DMS153 (cell line): ENCODE measurements at places on chromosomes 3 and 15.
A peak's percentile ranks its signal among the peaks of the same experiment; 100 is the strongest.

DNA sequence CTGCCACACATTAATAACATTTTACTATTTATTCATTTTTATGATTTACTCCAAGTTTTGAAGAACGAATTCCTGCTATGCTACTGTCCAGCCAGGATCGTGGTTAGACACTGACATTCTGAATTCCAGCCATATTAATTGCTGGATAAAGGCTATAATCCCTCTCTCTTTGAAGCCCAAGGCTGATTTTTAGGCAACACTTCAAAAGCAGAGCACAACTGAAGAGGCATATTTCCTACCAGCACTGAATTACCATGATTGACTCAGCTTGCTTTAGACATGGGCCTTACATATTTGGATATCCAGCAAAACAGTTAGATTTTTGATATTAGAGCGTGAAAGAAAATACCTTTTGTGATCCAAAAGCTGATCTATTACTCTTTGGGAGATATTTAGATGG, 205.0 kb downstream of the ZIC1 start:
- no peak for DNase-seq

- peak; percentile 8 for DNase-seq
Measured at GRCh38 chr15:94844538-94845389, 613.4 kb downstream of the MCTP2 start.

GRCh38 chr3:16604433-16604832, 790 bp downstream of the DAZL start:
- DNase-seq = no peak

DNA sequence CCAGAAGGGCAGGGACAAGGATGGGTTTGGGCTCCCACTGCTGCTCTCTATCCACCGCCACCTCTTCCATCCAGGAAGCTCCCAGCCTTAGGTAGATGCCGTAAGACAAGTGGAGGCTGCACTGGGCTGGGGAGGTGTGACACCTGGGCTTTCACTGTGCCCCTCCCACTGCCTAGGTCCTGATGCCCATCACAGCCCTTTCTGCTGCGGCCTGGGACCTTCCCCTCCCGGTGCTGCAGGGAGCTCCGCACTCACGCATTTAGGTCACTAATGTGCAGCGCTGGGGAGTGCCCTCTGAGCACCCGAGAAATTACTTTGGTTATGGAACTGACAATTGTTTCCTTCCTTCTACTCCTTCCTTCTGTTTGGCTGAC, 850 bp downstream of the LTF start:
- DNase-seq = no peak

DNA sequence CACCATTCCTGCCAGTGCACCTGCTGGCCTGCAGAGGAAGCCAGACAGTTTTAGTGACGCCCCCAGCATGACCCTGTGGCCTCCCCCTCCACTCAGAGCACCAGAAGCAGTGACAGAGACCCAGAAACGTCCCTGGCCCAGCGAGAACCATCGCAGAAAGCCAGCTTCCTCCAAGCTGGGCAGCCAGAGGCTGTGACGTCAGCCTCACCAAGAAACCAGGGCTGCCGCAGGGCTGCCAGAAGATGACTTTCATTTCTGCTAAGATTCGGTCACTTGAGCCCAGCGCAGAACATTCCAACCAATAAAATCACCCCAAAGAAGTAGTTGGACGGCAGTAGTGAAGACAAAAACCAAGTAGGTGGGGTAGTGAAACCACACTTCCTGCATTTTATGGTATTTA, 29.6 kb upstream of the RPL32 start:
- DNase-seq = no peak

DNA sequence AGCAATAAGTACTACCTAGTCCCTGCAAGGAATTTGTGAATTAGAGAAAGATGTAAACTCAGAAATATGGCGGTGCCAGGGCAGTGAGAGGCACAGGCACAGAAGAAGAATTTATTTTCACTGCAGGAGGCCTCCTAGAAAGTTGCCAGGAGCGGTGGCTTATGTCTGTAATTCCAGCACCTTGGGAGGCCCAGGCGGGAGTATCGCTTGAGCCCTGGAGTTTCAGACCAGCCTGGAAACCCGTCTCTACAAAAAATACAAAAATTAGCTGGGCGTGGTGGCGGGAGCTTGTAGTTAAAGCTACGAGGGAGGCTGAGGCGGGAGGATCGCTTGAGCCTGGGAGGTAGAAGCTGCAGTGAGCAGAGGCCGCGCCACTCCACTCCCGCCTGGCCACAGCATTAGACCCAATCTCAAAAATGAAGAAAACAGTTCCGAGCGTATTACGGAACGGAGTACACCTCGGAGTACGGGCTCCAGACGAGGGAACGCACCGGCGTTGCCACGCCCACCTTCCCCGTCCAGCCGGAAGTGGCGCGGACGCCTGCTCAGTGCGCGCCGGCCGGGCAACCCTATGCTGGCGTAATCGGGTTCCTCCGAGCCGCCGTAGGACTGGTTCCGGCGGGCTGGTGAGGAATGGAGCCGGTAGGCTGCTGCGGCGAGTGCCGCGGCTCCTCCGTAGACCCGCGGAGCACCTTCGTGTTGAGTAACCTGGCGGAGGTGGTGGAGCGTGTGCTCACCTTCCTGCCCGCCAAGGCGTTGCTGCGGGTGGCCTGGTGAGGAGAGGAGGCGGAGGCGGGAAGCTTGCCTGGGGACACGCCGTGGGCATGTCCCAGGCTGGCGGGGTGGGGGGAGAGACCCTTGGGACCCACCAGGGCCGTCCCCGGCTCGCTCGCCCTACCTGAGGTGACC, at the start of gene FBXO22:
FBXO22 (plus strand) TSS at position 548 of the 909 bp plus-strand sequence; CDS start at position 634, 86 bp downstream.
- peak; percentile 41 for DNase-seq

GRCh38 chr3:111616417-111617105, 21.4 kb upstream of the ZBED2 start:
- DNase-seq = no peak

GRCh38 chr3:106862067-106862466, 515.2 kb upstream of the CCDC54 start:
- no peak for DNase-seq

GRCh38 chr3:73143821-73144237, 82.4 kb downstream of the EBLN2 start:
- no peak for DNase-seq

DNA sequence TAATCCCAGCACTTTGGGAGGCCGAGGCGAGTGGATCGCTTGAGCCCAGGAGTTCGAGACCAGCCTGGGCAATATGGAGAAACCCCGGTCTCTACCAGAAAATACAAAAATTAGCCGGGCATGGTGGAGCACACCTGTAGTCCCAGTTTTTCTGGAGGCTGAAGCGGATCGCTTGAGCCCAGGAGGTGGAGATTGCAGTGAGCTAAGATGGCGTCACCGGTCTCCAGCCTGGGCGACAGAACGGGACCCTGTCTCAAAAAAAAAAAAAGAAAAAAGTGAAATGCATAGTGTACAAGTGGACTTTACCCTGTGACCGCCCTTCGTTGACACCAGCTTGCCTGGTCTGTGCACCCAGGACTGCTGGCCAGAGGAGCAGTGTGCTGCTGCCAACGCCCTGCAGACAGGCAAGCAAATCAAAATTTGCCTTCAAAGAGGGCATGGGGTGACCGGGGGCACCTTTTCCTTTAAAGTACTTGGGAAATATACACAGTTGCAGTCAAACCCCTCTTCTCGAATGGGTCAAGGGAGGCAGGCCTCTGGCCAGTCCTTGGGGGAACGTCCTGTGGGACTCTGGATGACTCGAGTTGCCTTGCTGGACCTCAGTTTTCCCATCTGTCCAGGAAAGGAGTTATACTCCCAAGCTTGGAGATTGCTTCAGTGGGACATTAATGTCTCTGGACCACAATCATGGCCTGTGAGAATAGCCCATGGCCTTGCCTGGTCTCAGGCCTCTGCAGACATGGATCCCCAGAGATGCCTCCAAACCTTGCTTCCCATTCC, 1.0 kb downstream of the XYLB start:
- DNase-seq = no peak

DNA sequence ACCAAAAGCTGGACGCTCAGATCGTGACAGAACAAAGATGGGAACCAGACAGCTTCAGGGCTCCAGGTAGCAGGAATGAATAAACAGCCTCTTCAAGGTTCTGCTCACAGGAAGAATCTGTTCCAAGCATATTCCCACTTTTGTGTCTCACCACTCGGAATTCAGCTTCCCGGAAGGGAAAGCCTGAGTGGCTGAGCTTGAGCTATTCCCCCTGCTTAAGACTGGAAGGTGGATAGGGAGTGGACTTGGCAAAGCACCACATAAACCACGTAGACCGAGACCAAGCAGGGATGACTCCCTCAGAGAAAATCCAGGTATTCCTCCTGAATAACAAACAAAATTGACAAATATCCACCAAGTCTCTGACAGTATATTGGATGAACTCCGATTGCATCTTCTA, 180.2 kb upstream of the NR2F2 start:
- DNase-seq = no peak

DNA sequence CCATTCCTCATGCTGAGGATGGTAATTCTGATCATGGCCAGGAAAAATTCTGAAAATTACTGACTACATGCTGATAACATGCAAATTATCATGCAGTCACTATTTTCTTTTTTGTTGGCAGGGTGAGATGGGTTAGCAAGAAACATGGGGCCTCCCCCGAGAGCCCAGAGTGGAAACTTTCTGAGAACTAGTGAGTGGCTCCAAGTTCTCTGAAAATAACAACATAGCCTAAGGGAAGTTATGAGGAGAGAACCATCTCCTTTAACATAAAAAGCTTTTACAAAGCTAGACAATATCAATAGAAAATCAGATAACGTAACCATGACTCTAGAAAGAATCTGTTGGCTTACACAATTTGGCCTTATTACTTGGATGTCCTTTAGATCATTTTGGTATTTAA, 254.2 kb downstream of the PLOD2 start:
- DNase-seq = no peak

DNA sequence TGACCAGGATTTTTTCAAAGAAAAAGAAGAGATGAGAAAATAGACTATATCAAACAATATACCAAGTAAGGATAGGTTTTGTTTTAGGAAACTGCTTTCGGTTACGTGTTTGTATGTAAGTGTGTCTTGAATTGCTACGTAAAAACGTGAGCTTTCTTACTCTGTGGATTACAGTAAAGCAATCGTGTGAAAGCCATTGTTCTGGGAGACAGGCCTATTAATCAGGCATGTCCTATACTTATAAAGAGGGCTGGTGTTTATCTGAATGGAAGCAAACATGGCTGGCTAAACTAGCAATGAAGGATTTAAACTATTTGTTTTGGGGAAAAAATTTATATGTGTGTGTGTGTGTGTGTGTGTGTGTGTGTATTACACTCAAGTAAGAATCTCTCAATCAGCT, 2.6 kb downstream of the EHHADH start:
- no peak for DNase-seq

GRCh38 chr15:69643971-69644370, 191.4 kb downstream of the RPLP1 start:
- DNase-seq = no peak

GRCh38 chr3:181727341-181728032, 15.8 kb downstream of the SOX2 start:
- DNase-seq = peak; percentile 19

GRCh38 chr3:177530908-177531307, 333.6 kb upstream of the TBL1XR1 start:
- DNase-seq = no peak

GRCh38 chr15:68318008-68318835, 40.7 kb downstream of the FEM1B start:
- DNase-seq = no peak

- no peak for DNase-seq
Measured at GRCh38 chr15:27867861-27868260, 231.3 kb downstream of the OCA2 start.

- DNase-seq = no peak
Measured at GRCh38 chr3:12708584-12709192, 44.8 kb upstream of the RAF1 start.

GRCh38 chr3:54131026-54131605, 8.8 kb downstream of the CACNA2D3 start:
- no peak for DNase-seq

GRCh38 chr15:64892847-64893403, 18.8 kb upstream of the ANKDD1A start:
- DNase-seq = no peak

- no peak for DNase-seq
Measured at GRCh38 chr3:13427662-13428603, 7.8 kb upstream of the NUP210 start.

- DNase-seq = peak; percentile 53
Measured at GRCh38 chr15:27426805-27427204, 455.8 kb downstream of the GABRG3 start.

GRCh38 chr15:26891448-26892181, 24.8 kb downstream of the GABRA5 start:
- peak; percentile 51 for DNase-seq

DNA sequence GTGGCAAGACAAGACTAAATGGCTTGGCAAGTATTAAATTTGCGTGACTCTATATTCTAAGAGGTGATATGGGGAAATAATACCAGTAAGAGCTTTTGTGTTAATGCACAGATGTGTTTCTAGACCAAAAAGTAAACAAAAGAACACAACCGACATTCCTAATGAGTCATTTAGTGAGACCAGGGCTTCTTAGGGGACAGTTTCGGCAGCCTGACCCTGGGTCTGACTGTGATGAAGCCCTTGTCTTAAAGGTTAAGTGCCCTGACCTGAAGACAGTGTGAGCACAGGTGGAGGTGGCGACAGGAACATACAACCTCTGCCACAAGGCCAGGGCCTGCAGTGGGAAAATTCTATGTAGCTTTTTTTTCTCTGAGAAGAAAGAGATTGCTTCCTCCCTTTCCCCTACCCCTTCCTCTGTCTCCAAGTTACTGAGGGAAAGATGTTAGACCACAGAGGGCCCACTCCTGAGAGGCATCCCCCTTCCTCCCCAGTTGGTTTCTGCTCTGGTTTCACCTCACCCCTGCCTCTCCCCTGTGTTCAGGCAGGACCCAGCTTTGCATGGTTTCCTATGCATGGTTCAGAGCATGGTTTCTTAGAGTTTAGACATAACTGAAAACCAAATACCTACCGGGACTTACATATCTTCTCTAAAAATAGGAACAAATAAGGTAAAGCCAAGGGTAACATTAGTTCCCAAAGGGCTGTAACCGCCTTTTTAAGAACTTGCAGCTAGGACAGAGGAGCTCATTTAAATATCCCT, 24.8 kb upstream of the CMTM7 start:
- no peak for DNase-seq

- peak; percentile 60 for DNase-seq
Measured at GRCh38 chr3:8767667-8768363, 1.6 kb downstream of the OXTR start.

DNA sequence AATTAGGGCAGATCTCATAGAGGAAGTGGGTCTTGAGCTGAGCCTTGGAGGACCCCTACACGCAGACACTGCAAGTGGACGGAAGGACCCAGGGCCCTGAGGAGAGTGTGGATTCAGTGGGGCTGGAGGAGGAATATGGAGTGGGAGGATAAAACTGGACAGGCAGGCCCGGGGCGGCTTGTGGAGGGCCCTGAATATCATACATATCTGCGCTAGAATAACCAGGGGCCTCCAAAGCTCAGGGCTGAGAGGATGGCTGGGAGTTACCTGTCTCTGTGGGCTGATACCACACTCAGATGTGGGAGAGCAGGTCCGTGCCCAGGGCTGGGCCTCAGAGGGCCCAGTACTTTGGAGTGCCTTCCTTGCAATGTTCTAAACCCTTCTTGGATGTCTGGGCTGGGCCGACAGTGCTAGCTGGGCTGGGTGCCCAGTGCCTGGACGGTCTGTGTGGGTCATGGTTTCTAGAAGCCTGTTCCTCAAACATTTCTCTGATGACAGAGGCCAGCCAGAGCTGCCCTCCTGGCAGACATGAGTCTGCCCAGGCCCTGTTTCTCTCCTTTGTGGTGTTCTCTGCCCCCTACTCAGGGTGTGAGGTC, 29.6 kb downstream of the CHRD start:
- no peak for DNase-seq

GRCh38 chr15:37574985-37575384, 359.5 kb upstream of the TMCO5A start:
- no peak for DNase-seq

- no peak for DNase-seq
Measured at GRCh38 chr3:59968513-59969045, 918.8 kb upstream of the CFAP20DC start.
